Posterior vena cava (tissue), 2 donors: ENCODE measurements at places on chromosomes 7 and 10. TPM values are rescaled to one million over a fixed set of nuclear protein-coding genes. Genes with fewer than 3 reads are reported as not detected.

The ASAH2B gene
- total RNA-seq: 2.8 TPM

The SFRP4 gene
- 56.7 TPM for total RNA-seq

The INPP5F gene
- total RNA-seq: 10.5 TPM

The CBLL1 gene
- total RNA-seq: 18.6 TPM

The RBP3 gene
- not detected for total RNA-seq

The SYT15 gene
- total RNA-seq: 5.9 TPM

The NODAL gene
- total RNA-seq: not detected

The NXPH1 gene
- total RNA-seq: not detected

The TRPV5 gene
- not detected for total RNA-seq

The CCSER2 gene
- 85.4 TPM for total RNA-seq

The VSTM2A gene
- total RNA-seq: not detected

The DKK1 gene
- total RNA-seq: 3.3 TPM

The MPP7 gene
- total RNA-seq: 58.6 TPM

The UTF1 gene
- not detected for total RNA-seq

The KLF14 gene
- total RNA-seq: 0.23 TPM

The ADCY1 gene
- 13.7 TPM for total RNA-seq

The CLIP2 gene
- total RNA-seq: 16.1 TPM

The ADAMTS14 gene
- total RNA-seq: 1.0 TPM

The PLPP4 gene
- total RNA-seq: not detected

The SFRP5 gene
- 0.38 TPM for total RNA-seq

The HYCC1 gene
- total RNA-seq: 112 TPM

The GIMAP6 gene
- 33.3 TPM for total RNA-seq

The SEPTIN7 gene
- 283 TPM for total RNA-seq

The AASS gene
- 17.7 TPM for total RNA-seq

The PAPOLB gene
- total RNA-seq: 0.19 TPM

The CCDC3 gene
- total RNA-seq: 108 TPM

The FFAR4 gene
- 0.56 TPM for total RNA-seq

The NKX6-2 gene
- total RNA-seq: not detected

The CCDC146 gene
- total RNA-seq: 12.7 TPM

The PPP1R17 gene
- total RNA-seq: not detected

The MBL2 gene
- not detected for total RNA-seq

The HACD1 gene
- total RNA-seq: 83.0 TPM

The SPDYE1 gene
- not detected for total RNA-seq

The GALNT17 gene
- total RNA-seq: 24.7 TPM

The PRKAR1B gene
- 10.1 TPM for total RNA-seq
